ENCODE measurements at places on chromosomes 7 and 10.

GRCh38 chr7:6290319-6290741 lies 17.9 kb upstream of the CYTH3 start:
- no peak overlapping the region for H3K27ac ChIP-seq
- no peak overlapping the region for H3K4me3 ChIP-seq
- no peaks in the 10 kb centered on the region for H3K36me3 ChIP-seq
- no peaks in the 10 kb centered on the region for H3K27me3 ChIP-seq
- H3K4me1 ChIP-seq = no peaks in the 10 kb centered on the region

- H3K36me3 ChIP-seq = no peaks in the 10 kb centered on the region
- H3K27ac ChIP-seq = no peak overlapping the region
- no peaks in the 10 kb centered on the region for H3K4me1 ChIP-seq
- no peak for DNase-seq
- H3K27me3 ChIP-seq = peaks cover 60% of the 10 kb centered on the region
Observed at GRCh38 chr10:78756604-78757343, 312.0 kb upstream of the ZMIZ1 start.

DNA sequence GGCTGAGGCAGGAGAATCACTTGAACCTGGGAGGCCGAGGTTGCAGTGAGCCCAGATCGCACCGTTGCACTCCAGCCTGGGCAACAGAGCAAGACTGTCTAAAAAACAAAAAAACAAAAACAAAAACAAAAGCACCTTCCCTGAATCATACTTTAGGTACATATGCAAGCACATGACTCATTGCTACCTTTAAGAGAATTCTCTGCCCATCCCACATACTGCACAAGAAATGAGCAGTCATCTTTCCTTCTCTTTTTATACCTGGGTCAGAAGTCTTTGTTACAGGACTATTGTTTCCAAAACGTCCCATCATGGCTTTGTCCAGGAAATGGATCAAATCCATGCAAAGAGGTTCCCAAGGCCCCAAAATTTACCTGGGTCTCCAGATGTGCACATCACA lies 21.5 kb upstream of the AKR1B10 start:
- H3K27ac ChIP-seq = no peak overlapping the region
- H3K4me1 ChIP-seq = no peaks in the 10 kb centered on the region

DNA sequence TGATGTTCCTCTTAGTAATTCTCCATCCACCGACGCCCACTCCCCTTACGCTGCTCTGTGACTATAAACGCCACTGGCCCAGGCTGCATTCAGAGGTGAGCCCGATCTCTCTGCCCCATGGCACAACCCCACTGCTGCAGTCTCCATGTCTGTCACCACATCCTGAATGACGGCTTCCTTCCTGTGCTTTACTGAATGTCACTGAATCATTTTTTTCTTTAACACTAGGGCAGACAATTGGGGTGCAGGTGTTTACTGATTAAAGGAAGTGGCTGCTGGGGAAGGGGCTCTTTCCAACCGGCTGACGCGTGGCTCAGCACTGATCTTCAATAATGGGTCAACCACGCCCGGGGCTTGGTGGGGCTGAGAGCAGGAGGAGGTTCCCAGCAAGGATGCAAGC lies 208.3 kb downstream of the USP6NL start:
- no peaks in the 10 kb centered on the region for H3K36me3 ChIP-seq
- H3K27ac ChIP-seq = peak overlapping the region; percentile 84
- no peaks in the 10 kb centered on the region for H3K27me3 ChIP-seq
- DNase-seq = peak; percentile 57
- peaks cover 76% of the 10 kb centered on the region for H3K4me1 ChIP-seq
- peak overlapping the region; percentile 44 for H3K4me3 ChIP-seq

- H3K36me3 ChIP-seq = no peaks in the 10 kb centered on the region
- H3K27ac ChIP-seq = no peak overlapping the region
- no peaks in the 10 kb centered on the region for H3K4me1 ChIP-seq
- peaks cover 11% of the 10 kb centered on the region for H3K27me3 ChIP-seq
- no peak overlapping the region for H3K4me3 ChIP-seq
Observed at GRCh38 chr10:71038921-71039320, 150.6 kb upstream of the PCBD1 start.

- no peaks in the 10 kb centered on the region for H3K27me3 ChIP-seq
- no peak overlapping the region for H3K27ac ChIP-seq
- no peak overlapping the region for H3K4me3 ChIP-seq
Observed at GRCh38 chr7:22394739-22395138, 37.8 kb upstream of the RAPGEF5 start.

GRCh38 chr10:70267161-70267933 lies 16.5 kb downstream of the NPFFR1 start:
- H3K27me3 ChIP-seq = no peaks in the 10 kb centered on the region
- H3K4me3 ChIP-seq = no peak overlapping the region
- DNase-seq = no peak
- no peaks in the 10 kb centered on the region for H3K36me3 ChIP-seq

DNA sequence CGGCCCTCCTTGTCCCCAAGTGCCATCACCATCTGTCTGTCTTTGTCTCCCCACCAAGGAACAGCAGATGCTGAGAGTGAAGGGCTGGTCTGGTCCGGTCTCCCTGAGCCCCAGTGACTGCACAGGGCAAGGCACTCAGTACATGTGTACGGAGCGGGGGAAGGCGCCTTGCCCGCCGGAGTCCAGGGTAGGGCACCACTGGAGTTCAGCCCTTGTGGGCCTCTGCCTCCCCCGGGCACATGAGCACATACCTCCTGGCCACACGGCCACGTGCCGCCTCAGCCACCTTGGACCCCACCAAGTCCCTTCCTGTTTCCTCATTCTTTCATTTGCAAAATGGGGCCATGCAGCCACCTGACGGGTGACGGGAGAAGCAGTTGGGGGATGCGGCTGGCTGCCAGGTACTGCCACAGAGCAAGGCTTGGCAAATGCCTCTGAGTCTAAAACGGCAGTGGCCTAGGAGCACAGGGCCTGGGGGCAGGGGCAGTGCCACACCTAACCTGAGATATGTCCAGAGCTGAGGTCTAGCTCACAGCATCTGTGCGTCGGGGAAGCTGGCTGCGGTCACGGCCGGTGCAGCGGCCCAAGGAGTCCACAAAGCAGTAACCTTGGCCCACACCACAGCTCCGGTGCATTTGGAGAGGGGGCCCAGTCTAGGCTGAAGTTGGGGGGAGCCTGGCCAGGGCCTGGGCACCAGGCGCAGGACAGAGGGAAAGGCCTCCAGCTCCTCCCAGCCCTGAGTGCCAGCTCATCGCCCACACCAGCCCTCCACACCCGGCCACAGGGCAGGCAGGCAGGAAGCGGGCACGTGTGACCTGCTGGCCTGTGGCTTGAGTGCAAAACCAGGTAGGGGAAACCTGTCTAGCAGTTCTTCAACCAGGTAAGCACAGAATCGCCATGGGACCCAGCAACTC lies 5.2 kb downstream of the ADAP1 start:
- peak overlapping the region; percentile 44 for H3K27ac ChIP-seq
- peaks cover 20% of the 10 kb centered on the region for H3K4me1 ChIP-seq
- DNase-seq = no peak

DNA sequence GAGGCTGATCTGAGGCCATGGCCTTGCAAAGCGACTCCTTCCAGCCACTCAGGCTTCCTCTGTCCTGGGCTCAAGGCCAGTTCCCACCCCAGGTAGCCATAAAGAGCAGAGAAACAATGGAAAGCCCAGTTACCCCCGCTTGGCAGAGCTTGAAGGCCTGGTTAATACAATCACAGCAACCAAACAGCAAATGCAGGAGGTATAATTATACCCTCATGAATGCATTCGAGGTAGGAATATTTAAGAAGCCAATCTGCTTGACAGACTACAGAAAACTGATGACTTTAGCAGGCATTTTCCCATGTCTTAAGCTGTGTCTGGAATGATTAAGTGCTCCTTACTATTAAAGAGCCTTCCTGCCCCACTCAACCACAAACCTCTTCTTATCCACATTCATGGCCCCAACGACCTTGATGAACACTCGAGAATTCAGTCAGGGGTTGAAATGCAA lies 114.1 kb upstream of the MACROH2A2 start:
- peaks cover 24% of the 10 kb centered on the region for H3K27me3 ChIP-seq
- no peak overlapping the region for H3K4me3 ChIP-seq
- DNase-seq = no peak
- H3K4me1 ChIP-seq = no peaks in the 10 kb centered on the region
- H3K36me3 ChIP-seq = no peaks in the 10 kb centered on the region
- H3K27ac ChIP-seq = no peak overlapping the region

DNA sequence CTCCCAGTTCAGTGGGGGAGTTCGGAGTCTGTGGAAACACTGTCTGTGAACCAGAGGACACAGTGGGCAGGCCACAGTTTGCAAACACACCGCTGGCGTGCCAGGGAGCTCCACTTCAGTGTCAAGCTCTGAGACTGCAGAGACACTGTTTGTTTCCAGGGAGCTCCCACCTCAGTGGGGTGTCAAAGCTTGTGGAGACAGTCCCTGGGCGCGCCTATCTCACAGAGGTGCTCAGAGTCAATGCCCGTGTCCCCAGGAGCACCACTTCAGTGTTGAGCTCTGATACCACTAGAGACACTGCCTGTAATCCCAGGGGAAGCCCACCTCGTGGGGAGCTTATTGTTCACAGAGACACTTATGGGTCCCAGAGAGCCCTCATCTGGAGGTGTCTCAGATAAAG lies 4.3 kb downstream of the MYO1G start:
- H3K27me3 ChIP-seq = no peaks in the 10 kb centered on the region
- H3K27ac ChIP-seq = peak overlapping the region; percentile 32
- peak overlapping the region; percentile 54 for H3K4me3 ChIP-seq
- H3K4me1 ChIP-seq = peaks cover 50% of the 10 kb centered on the region

- H3K4me1 ChIP-seq = no peaks in the 10 kb centered on the region
- H3K36me3 ChIP-seq = no peaks in the 10 kb centered on the region
- DNase-seq = no peak
- H3K27me3 ChIP-seq = peaks cover 18% of the 10 kb centered on the region
- H3K27ac ChIP-seq = no peak overlapping the region
Observed at GRCh38 chr7:107012691-107013090, 31.8 kb upstream of the PRKAR2B start.

DNA sequence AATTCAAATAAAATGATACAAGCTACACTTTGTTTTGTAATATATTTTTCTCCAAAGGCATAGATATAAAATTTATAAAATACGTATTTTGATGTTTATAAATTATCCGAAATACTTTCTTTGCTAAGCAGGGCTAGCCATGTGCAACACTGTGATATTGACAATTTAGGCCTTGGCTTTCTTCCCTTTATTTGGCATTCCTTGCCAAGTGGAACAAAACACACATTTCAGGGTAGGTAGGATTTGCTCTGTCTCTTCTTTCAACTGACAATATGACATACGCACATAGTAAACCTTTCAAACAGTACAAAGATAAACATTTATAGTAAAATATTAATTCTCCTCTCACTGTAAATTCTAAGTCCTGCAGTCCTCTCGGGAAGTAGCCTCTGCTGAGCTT lies 103.3 kb upstream of the POT1 start:
- H3K27me3 ChIP-seq = no peaks in the 10 kb centered on the region
- H3K27ac ChIP-seq = no peak overlapping the region
- no peak overlapping the region for H3K4me3 ChIP-seq
- DNase-seq = no peak

DNA sequence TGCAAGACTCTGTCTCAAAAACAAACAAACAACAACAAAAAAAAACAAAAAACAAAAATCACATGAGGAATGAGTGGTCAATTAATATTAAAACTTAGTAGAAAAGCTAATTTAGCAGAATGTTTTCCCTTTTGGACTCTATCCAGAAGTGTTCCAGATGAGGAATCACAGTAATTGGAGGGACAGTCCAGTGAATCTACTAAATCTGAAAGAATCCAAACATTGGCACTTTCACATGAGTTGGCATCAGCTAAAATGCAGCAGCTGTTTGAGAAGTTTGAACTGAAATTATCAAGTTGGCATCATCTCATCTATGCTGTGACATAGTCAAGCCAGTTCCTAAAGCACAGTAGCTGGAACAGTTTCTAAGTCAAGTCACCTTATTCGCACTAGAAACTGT lies 367.8 kb downstream of the PPP1R3A start:
- no peaks in the 10 kb centered on the region for H3K4me1 ChIP-seq
- no peak overlapping the region for H3K27ac ChIP-seq
- H3K27me3 ChIP-seq = no peaks in the 10 kb centered on the region
- H3K4me3 ChIP-seq = no peak overlapping the region
- no peak for DNase-seq

DNA sequence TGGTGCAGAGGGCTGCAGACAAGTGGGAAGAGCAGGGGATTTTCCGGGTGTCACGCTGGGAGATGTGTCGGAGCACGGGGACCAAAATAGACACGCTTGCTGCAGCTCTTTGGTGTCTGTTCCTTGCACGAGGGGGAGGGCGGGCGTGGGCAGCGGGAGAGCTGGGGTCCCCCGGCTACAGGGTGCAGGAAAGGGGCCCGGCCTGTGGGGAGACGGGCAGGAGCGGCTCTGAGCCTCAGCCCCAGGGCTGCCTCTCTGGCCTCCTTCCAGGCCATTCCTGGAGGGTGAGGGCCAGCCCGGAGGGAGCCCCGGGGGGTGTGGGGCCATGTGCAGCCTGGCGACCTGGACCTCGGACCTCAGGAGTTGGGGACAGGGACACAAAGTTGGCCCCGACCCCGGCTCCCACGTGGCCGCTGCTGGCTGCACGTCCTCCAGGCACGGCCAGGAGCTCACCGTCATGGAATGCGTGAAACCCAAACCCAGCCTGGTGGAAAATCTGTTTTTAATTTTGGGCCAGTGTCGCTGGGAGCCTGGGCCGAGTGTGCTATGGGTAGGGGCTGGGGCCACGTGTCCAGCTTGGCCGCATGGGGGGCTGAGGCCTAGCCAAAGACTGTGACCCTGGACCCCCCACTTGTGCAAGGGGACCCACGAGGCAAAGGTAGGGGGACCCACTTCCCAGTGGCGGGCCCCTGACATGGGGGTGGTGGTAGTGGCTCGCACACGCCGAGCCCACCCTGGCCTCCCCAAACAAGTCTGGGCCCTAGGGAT lies 6.6 kb downstream of the TTYH3 start:
- peaks cover 15% of the 10 kb centered on the region for H3K4me1 ChIP-seq
- no peak overlapping the region for H3K4me3 ChIP-seq
- H3K27me3 ChIP-seq = no peaks in the 10 kb centered on the region
- peaks cover 4% of the 10 kb centered on the region for H3K36me3 ChIP-seq
- H3K27ac ChIP-seq = peak overlapping the region; percentile 76
- no peak for DNase-seq

- H3K4me1 ChIP-seq = peaks cover 10% of the 10 kb centered on the region
- no peaks in the 10 kb centered on the region for H3K36me3 ChIP-seq
- peaks cover 10% of the 10 kb centered on the region for H3K27me3 ChIP-seq
- no peak overlapping the region for H3K27ac ChIP-seq
- no peak for DNase-seq
Observed at GRCh38 chr10:77768039-77768438, 130.4 kb upstream of the KCNMA1 start.

DNA sequence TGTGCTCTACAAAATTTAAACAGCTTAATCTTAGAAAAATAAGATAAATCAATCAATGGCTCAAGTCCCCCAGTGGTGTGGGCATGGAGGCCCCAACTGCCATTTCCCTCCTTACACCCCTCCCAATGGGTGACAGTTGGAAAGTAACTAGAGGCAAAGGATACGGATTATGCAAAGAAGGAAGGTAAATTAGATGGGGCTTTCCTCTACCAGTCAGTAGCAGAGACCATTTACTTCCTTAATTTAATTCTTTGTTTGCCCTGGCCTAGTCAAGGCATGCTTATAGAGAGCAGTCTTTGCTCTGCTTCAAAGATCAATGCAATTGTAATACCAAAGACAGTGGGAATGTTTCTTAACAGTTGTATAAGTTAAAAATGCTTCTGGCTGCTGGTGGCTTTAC lies 63.3 kb upstream of the PAPSS2 start:
- peaks cover under 1% of the 10 kb centered on the region for H3K4me1 ChIP-seq
- DNase-seq = no peak
- peaks cover 2% of the 10 kb centered on the region for H3K36me3 ChIP-seq
- no peak overlapping the region for H3K4me3 ChIP-seq
- H3K27me3 ChIP-seq = no peaks in the 10 kb centered on the region

All from central memory CD8-positive, alpha-beta T cell (primary cell).